ENCODE measurements at places on chromosomes 4 and X.

GRCh38 chr4:94519925-94520789 is 68.4 kb downstream of the PDLIM5 start:
- DNase-seq = no peak

DNA sequence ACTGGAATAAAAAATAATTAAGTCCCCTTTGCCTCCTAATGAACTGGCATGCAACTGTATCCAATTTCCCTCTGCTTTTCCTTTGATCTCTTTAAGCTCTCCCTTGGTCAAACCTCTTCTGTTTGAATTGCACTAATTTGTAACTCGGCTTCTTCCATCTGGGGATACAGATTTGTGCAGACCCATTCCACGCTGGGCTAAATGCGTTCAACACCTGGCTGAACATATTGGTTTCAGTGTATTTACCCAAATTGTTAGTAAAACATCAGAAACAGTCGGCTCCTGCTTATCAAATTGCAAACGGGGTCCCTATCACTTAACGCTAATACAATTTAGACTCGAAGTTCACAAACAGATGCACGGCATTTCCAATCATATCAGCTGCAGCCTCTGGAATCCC is 124.9 kb upstream of the TAPT1 start:
- DNase-seq = no peak

DNA sequence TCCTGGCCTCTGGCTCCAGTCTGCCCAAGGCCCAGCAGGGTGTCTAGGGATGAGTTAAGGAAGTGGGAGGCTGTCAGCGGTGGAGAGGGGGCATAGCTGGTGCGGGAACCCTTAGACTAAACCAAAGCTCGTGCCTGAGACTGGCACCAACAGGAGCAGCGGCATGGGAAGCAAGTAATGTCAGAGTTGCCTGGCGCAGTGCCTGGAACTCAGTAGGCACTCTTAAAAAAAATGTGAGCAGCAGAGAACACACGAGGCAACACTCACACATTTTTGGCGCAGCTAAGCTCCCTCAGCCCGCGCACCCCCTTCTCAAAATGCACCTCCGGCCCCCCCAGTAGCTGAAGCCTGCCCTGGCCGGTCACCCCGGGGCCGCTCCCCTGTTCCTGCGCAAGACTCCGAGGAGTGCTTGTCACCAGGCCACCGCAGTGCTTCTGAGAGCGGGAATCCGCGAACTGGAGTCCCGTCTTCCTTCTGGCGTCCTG is 583 bp downstream of the GABRE start:
- no peak for DNase-seq

- DNase-seq = no peak
These were observed 715.9 kb downstream of the SMARCA1 start for GRCh38 chrX:128807367-128807766.

DNA sequence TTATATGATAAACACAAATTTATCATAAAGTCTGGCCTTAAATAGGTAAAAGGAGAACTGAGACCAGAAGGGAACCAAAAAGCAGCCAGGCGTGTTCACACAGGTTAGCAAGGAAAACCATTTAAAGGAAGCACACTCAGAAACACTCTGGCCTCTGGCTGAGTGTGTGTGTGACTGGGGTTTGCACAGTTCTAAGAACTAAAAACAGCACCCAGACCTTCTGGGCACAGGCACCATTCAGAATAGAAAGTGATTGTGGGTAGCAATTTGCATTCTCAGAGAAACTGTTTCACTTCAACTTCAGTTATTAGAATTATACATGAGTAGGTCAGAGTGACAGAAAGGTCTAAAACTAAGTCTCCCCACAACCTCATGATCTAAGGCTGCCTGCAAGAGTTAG is 10.0 kb downstream of the GPR82 start:
- no peak for DNase-seq

DNA sequence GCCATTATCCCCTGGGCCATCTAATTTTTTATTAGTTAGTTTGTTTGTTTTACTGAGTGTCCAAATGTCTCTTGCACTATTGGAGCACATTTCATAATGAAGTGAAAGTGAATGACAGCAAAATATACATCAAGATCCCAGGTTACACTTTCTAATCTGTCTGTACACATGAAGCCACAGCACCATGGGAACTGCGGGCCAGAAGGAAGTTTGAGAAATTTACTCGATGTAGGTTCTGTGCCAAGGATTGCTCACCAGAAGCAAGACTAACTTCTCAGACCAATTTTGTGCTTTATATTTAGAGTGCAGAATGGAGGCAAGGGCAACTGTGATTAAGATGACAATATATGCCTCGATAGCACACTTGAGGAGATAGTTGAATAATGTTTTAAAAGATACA is 258.0 kb downstream of the COL25A1 start:
- no peak for DNase-seq

DNA sequence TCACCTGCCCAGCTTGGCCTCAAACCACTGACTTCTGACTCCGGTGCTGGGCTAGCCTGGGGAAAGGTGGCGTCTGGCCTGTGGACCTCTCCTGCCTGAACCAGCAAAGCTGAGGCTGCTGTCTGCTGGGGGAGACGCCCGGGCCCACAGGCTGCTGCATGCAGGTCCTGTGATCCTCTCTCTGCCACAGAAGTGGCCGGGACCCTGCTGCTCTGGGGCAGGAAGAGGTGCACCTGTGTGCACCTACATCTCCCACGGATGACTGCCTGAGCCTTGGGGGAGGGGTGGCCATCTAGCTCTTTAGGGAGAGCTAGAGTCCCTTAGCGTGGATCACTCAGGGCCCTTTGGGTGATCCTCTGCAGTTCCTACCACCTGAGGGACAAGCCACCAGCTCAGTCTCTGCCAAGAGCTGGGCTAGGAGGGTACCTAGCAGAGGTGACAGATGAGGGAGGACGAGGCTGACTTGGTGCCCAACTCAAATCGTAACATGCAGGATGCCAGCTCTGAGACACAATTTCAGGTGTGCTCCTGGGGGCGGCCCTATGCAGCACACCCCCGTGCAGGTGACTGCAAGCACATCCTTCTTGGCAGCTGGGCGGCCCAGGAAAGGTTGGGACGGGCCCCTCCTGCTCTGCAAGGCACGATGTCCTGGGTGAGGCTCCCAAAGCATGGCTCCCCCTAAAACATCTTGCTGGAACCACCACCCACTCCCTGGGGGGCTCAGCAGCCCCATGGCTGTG is 22.5 kb downstream of the LETM1 start:
- DNase-seq = no peak

DNA sequence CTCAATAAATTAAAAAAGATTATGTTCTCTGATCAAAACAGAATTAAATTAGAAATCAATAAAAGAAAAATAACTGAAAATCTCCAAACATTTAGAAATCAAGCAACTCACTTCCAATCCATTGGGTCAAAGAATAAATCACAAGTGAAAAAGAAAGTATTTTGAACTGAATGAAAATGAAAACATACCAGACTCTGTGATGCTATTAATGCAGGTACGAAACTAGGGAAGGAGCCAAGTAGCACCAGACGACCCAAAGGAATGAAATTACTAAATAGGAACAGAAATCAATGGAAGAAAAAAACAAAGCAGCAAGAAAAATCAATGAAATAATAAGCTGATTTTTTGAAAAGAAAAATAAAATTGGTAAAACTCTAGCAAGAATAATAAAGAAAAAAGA is 15.4 kb downstream of the CCDC110 start:
- no peak for DNase-seq

- DNase-seq = no peak
These were observed 547.2 kb upstream of the DIPK2B start for GRCh38 chrX:45747905-45748304.

DNA sequence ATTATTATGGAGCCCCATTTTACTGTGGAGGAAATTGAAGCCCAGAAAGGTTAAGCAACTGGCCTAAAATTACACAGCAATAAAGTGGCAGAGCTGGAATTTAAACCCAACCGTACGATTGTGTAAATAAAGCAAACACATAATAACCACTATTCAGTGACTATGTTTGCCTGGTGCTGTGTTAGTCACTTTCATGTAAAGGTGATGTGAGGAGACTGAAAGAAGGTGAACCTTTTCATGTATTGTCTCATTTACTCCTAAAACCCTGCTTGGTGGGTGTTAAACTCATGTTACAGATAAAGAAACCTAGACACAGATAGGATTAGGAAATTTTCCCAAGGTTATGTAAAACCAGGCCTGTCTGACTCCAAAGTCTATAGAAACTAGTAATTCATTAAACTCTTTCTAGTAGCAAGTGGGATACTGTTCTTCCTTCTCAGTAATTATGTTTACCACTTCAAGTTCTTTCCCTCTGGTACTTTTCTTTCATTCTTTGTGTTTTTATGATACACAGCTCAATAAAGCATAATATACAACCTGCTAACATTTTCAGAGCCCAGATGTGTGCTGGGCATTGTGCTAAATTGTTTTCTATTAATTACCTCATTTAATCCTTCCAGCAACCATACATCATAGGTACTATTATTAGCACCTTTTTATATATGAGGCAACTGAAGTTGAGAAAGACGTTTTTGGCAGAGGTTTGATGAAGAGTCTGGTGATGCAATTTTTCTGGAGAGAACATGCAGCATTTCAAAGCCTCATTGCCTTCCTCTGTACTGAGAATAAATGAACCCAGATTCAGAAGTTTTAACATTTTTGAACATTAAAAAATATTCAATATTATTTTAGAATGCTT is 202.7 kb downstream of the SPRY1 start:
- no peak for DNase-seq

DNA sequence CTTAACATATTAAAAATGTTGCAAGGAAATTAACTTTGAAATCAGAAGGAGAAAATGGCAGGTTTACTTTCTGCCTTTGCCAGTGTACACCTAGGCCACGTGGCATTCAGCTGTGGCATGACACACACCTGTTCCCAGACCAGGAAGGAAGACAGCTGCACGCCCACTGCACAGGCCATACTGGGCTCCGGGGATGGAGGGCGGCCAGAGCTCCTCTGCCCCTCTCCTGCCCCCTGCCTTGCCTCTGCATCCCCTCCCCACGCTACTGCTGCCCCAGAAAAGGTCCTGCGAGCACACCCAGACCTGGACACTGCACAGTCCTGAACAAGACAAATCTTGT is 68.4 kb downstream of the GATB start:
- no peak for DNase-seq

DNA sequence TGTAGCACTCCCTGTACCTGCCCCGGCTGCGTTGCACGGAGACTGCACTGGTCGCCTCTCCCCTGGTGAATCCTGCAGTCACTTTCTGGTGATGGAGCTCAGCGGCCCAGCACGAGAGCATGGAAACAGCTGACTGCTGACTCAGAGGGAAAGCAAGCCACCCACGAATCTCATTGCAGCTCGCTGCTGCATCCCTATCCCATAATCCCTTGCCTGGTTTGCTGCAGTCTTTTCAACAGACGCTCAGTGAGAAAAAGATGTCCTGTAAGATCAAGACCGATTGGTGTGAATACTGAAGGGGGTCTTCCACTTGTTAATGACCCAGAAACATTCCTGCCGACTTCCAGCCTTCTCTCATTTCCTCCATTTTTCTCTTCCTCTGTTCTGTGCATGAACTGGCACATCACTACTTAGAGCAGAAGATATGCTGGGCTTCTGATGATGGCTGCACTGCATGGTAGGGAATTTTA is 52.9 kb downstream of the TRIM2 start:
- DNase-seq = no peak

- no peak for DNase-seq
These were observed 76.6 kb downstream of the PTPN13 start for GRCh38 chr4:86670756-86671155.

DNA sequence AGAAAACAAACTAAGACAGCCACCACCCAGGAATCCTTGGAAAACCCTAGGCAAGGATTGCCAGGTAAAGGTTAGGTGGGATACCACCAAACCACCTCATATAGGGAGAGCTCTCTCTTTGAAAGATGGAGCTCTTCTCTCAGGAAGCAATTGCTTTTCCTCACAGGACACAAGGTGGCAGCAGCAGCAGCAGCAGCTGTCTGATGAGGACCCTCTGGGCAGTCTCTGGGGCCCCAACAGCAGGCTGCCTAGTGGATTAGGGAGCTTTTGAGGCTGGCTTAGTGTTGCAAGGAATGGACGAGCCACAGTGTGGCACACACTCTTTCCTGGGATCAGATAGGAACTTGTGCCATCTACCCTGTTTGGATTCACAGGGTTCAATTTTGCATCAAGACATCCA is 41.4 kb upstream of the CHRDL1 start:
- DNase-seq = no peak

GRCh38 chr4:4689694-4690440 is 148.0 kb upstream of the STX18 start:
- no peak for DNase-seq

- DNase-seq = no peak
These were observed 24.0 kb upstream of the ASMTL start for GRCh38 chrX:1476682-1477081.

- DNase-seq = no peak
These were observed 6.9 kb upstream of the MSANTD1 start for GRCh38 chr4:3241898-3242524.

DNA sequence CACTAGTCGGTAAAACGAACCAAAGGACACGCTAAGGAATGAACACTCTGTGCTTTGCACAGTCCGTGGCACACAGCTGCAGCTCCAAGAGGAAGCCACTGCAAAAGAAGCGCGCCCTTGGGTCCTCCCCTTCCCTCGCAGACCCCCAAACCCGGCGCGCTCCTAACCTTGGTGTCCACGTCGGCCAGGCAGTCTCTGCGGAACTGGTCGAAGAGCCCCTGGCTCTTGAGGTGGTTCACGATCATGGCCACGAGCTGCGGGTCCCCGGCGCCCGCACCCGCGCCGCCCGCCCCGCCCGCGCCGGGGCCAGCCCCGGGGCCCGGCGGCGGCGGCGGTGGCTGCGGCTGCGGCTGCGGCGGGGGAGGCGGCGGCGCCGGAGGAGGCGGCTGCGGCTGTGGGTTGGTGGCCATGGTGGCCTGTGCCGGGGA is 333 bp downstream of the BOD1L1 start:
- no peak for DNase-seq

DNA sequence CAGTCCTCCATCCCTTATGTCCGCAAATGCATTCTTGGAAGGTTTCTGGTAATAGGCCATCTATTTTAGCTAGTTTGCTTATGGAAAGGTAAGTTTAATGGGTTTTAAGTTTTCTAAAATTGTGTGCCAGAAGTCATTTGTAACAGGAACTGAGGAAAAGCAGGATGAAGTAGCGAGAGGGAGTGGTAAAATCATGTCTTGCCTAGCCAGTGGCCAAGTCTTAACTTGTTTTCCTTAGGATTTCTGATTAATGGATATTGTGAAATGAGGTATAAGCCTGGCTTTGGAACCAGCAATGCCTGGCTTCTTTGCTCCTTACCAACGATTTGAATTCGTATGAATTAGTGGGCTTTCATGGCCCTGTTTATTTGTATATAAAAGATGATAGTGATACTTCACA is 7.3 kb downstream of the SEC24B start:
- no peak for DNase-seq

Data from breast epithelium (tissue), 4 donors.